ENCODE measurements at places on chromosomes 5 and 9. TPM values are rescaled to one million over a fixed set of nuclear protein-coding genes. Genes with fewer than 3 reads are reported as not detected.

DNA sequence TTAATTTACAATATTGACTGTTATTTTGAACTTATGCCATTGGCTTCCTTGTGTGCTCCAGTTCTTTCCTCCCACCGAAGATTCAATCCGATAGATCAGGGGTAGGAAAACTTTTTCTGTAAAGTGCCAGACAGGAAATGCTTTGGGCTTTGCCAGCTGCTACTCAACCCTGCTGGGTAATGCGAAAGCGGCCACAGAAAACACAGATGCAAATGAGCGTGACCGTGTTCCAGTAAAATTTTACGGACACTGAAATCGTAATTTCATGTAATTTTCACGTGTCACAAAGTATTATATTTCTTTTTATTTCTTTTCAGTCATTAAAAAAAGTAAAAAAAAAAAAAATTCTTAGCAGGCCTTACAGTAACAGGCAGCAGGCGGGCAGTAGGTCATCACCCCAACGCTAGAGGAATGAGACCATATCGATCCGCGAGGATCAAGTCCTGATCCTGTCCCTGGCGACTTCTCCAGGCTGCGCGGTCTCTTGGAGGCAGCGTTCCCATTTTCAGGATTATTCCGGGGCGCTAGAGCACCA, 599 bp downstream of the NMRK1 start:
- DNase-seq: no peak

TMEM171 gene
- 5.9 TPM for polyA plus RNA-seq

HSD17B3 gene
- 1.2 TPM for polyA plus RNA-seq

DNA sequence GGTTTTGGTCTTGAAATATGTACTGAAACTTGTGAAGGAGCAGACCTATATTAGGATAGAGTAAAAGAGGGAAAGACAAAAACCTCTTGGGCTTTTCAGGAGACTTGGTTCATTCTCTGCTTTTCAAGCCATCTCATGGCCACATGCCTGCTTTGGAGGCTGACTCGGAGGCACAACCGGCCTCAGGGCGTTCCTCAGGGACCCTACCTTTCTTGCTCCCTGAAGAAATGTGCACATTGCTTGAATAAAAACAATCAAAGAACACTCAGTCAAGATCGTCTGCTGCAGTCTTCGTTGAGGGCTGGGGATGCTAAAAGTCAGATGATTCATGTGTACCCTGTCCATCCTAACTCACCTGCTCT, 994 bp downstream of the IRGM start:
- DNase-seq: no peak

CDK7 gene
- polyA plus RNA-seq: 48.7 TPM

DNA sequence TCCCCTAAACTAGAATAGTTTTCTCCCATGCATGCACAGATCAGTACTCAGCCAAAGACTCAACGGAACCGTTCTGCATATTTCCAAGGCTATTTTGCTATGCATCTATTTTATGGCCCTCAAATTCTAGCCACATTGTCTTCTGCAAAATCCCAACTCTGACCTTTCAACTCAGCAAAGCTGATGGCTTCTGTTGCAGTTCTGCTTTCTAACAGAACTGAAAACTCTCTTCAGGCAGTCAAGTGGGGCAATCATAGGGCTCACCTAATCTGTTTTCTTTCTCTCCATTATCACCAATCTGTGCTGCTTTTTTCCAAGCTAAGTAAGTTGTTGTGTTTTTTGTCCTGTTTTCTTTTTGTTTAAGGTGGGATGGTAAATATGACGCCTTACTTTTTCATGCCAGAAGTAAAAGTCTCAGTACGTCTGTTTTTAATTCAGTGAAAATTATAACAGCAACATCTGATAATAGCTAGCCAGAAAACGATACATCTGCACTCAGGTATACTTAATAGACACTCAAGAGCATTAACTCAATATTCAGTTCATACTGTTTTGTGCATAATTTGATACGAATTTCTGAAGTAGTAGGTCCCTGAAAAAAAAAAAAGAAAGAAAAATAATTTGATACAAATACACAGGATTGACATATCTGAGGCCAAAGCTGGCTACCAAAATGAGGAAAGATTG, 454.3 kb downstream of the TLE1 start:
- no peak for DNase-seq

GRCh38 chr9:123471843-123472570, 116.0 kb downstream of the CRB2 start:
- DNase-seq: no peak

GRCh38 chr5:145989428-145989827, 53.0 kb downstream of the SH3RF2 start:
- DNase-seq: no peak

GRCh38 chr5:102924963-102925362, 169.9 kb downstream of the PAM start:
- DNase-seq: no peak

DNA sequence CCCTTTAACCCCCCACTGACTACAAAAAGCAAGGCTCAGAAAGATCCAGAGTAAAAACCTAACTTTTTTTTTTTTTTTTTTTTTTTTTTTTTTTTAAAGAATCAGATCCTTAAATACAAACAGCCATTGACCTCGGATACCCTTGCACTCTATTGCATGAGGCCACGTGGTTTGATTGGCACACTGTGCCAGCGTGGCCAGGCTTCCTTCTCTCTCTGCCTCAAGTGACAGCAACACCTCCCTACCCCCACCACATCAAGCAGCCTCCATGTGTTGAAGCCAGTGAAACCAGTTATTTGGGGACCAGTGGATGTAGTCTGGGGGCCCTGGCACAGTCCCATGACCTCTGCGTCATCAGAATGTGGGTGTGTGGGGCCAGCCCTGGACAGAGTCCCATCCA, 71.4 kb downstream of the OTULIN start:
- no peak for DNase-seq

- no peak for DNase-seq
These were observed 536.1 kb downstream of the ZNF608 start for GRCh38 chr5:124210111-124210910.

FRRS1L gene
- 3.7 TPM for polyA plus RNA-seq

- no peak for DNase-seq
These were observed 58.9 kb downstream of the IRF1 start for GRCh38 chr5:132431632-132432031.

SUSD3 gene
- polyA plus RNA-seq: 8.4 TPM

DNA sequence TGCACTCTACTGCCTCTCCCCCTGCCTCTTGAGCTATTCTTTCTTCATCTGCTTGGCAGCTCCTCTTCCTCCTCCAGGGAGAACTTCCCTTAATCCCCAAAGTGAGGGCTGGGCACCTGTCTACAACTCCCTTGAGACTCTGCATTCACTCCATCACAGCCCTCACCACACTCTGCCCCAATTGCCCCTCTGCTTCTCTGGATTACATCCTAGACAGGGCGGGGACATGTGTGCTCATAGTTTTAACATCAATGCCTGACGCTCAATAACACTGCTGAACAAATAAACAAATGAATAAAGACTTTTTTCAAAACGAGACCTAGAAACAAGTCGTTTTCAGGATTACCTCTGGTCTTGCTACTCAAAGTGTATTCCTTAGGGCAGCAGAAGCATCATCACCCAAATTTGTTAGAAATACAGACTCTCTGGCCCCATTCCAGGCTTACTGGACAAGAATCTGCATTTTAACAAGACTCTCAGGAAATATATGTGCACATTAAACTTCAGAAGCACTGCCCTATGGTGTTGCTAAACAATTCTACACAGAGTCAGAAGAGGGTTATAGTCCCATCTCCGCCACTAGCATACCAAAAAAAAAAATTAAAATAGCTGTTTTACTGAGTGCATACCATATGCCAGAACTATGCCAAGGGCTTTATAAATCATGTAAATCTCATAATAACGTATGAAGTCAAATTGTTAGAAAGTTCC, 115.6 kb downstream of the CDK5RAP2 start:
- no peak for DNase-seq

UGCG gene
- polyA plus RNA-seq: 86.1 TPM

DNA sequence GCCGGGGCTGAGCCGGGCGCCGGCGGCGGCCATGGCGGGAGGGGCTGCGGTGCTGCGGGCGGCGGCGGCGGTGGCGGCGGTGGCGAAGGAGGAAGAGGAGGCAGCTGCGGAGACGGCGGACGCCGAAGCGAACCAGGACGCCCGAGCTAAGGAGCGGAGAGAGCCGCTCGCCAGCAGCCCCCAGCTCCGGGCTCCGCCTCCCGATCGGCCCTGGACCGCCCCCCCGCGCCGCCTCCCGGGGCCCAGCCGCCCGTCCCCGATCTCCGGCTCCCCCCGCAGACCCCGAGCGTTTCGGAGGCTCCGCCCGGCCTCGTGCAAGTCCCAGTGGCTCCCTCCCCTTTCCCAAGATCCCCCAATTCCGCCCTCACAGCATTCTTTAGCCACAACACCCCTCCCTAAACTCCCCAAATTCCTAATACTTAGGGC, at the start of gene ASTN2:
Gene ASTN2 (minus strand): TSS at position 152 of the 426 bp plus-strand sequence. CDS start 119 bp downstream, at position 33.
- no peak for DNase-seq

GRCh38 chr9:113894166-113894565, 18.1 kb downstream of the ZNF618 start:
- no peak for DNase-seq

GRCh38 chr9:27537027-27537435, 7.4 kb upstream of the MOB3B start:
- DNase-seq: no peak

GRCh38 chr9:91723420-91724067, 226.5 kb downstream of the ROR2 start:
- no peak for DNase-seq

DNA sequence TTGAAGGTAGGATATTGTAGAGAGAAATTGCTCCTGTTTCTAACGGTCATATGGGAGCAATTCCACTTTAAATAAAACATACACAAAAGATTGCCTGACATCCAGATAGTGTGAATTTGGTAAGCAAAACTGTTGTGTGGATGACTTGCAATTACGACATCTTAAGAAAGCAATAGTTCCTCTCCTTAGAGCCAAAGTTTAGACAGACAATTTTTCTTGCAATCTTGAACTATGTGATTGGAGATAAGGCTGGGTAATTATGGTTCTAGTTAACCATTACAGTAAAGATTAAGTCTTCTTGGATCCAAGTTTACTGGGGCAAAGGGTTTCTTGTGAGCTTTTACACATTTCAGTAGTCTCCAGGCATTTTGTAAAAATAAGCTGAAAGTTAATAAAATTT, 1080.6 kb upstream of the CDH6 start:
- DNase-seq: no peak

BHMT2 gene
- polyA plus RNA-seq: 91.7 TPM

C5orf52 gene
- not detected for polyA plus RNA-seq

DNA sequence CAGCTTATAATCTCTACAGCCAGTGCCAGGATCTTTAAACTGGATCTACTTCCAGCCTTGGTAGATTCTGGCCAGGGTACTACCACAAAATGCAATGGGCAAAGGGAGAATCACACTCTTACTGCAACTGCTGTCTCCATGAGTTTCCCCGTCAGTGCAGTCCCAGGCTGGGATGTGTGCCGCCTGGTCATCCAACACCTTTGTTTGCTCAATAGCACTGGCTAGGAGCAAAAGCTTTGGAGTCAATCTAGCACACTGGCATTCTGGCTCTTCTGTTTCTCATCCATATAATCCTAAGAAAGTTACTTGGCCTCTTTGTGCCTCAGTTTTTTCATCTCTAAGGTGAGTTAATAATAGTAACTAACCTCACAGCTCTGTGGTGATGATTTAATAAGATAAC, 96.9 kb downstream of the FBN2 start:
- DNase-seq: no peak

DRD1 gene
- not detected for polyA plus RNA-seq

- no peak for DNase-seq
These were observed 189.1 kb downstream of the GABRG2 start for GRCh38 chr5:162256711-162257110.

GRCh38 chr5:1472964-1473628, 27.9 kb upstream of the SLC6A3 start:
- DNase-seq: no peak

- no peak for DNase-seq
These were observed 73.5 kb downstream of the ZNF622 start for GRCh38 chr5:16391858-16392649.

GRCh38 chr9:16367605-16368231, 502.8 kb downstream of the BNC2 start:
- DNase-seq: no peak

SPATA6L gene
- 2.8 TPM for polyA plus RNA-seq

SLC45A2 gene
- 0.47 TPM for polyA plus RNA-seq

C9 gene
- polyA plus RNA-seq: 0.27 TPM

- DNase-seq: no peak
These were observed 55.4 kb downstream of the SPIN1 start for GRCh38 chr9:88443480-88444113.

- DNase-seq: no peak
These were observed 5.5 kb upstream of the SURF6 start for GRCh38 chr9:133341369-133342068.
